Effector memory CD8-positive, alpha-beta T cell (primary cell): ENCODE measurements at places on chromosomes 6 and 20.

GRCh38 chr6:71250099-71250602 lies 38.5 kb upstream of the OGFRL1 start:
- no peaks in the 10 kb centered on the region for H3K36me3 ChIP-seq
- peaks cover 3% of the 10 kb centered on the region for H3K4me1 ChIP-seq
- H3K4me3 ChIP-seq: no peak overlapping the region
- no peak overlapping the region for H3K27ac ChIP-seq
- peaks cover 30% of the 10 kb centered on the region for H3K27me3 ChIP-seq

- no peak overlapping the region for H3K4me3 ChIP-seq
- peaks cover 5% of the 10 kb centered on the region for H3K4me1 ChIP-seq
- no peak for DNase-seq
- H3K27me3 ChIP-seq: no peaks in the 10 kb centered on the region
- H3K27ac ChIP-seq: no peak overlapping the region
Observed at GRCh38 chr6:6686176-6686575, 97.7 kb downstream of the LY86 start.

DNA sequence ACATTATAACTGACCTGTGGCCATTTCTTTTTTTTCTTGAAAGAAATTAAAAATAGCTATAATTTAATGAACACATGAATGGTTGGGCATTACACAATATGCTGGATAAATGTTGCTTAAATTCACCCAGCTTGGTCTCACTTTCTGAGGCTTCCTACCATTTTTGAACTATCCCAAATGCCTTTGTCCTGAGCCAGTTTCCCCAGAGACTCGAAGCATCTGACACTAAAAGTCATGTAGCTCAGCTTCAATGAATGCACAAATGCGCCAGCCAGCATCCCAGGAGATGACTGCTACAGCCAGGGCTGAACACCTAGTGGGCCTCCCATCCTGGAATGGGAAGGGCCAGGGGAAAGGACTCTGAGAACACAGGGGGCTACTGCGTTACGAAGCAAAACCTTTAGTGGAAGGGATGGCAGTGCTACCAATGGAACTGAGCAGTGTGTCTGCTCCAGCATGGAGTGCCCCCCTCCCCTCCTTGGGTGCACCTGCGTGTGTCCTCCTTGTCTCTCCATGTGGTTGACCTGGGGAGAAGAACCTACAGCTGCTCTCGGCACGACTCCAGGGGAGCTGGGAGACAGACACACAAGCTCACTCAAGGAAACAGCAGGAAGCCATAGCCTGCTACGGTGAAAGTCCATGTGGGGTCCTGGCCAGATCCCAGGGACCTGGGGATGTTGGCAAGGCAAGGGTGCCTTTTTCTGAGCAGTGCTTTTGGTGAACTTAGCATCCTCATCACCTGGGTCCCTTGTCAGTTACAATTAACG lies 60.9 kb downstream of the IRF4 start:
- H3K27ac ChIP-seq: no peak overlapping the region
- no peaks in the 10 kb centered on the region for H3K36me3 ChIP-seq
- no peak for DNase-seq
- H3K4me1 ChIP-seq: peaks cover 10% of the 10 kb centered on the region

- H3K4me3 ChIP-seq: no peak overlapping the region
- no peaks in the 10 kb centered on the region for H3K4me1 ChIP-seq
- H3K27ac ChIP-seq: no peak overlapping the region
- DNase-seq: peak; percentile 7
- H3K27me3 ChIP-seq: peaks cover 63% of the 10 kb centered on the region
Observed at GRCh38 chr6:38973178-38974057, 75.2 kb upstream of the GLP1R start.

DNA sequence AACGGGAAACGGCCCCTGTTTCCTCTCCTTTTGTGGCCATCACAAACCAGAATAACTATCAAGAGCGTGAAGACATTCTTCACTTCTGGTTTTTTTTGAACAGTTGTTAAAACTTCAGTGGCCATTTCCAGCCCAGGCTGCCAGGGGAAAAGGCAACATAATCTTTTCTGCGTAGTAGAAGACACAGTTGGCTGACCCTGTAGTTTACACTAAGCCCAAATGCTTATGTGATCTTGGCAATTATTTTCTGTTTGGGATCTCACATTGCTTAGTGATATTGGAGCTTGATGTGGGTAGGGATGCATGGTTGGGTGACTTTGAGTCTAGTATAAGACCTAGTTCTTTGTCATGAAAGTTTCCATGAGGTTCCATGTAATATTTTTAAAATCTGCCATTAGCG lies 449.4 kb upstream of the CDH4 start:
- DNase-seq: no peak
- no peak overlapping the region for H3K4me3 ChIP-seq
- no peak overlapping the region for H3K27ac ChIP-seq
- no peaks in the 10 kb centered on the region for H3K27me3 ChIP-seq
- peaks cover 2% of the 10 kb centered on the region for H3K4me1 ChIP-seq

DNA sequence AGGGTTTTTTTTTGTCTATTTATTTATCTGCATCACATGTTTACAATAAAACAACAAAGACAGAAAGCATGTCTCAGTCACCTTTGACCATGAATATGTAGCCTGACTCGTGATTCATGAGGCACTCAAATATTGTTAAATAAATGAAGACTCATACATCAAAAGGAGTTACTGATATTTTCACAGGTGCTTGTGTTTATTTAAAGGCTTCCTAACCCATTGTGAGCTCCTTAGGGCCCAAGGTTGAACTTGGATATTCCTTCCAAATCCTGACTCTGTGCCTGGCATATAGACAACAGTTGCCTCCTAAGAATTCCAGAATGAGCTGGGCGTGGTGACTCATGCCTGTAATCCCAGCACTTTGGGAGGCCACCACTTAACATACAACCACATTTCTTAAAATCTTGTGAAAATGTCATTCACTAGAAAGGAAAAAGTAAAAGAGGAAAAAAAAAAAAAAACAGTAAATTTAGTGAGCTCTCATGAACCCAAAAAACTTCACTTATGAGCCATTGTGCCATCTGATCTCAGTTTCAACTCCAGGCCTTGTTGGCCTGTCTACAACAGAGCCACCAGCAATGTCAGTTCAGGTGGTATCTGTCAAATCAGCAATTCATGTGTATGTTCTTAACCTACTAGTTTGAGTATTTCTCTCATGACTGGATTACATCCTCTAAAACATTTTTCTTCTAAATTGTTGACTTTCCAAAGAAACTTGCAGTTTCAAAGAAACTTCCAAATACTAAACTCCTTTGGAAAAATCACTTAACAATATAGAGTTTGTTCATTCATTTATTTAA lies 162.7 kb upstream of the MARCKS start:
- H3K27me3 ChIP-seq: no peaks in the 10 kb centered on the region
- no peak overlapping the region for H3K27ac ChIP-seq
- H3K4me3 ChIP-seq: no peak overlapping the region
- no peaks in the 10 kb centered on the region for H3K36me3 ChIP-seq
- H3K4me1 ChIP-seq: no peaks in the 10 kb centered on the region
- DNase-seq: no peak

DNA sequence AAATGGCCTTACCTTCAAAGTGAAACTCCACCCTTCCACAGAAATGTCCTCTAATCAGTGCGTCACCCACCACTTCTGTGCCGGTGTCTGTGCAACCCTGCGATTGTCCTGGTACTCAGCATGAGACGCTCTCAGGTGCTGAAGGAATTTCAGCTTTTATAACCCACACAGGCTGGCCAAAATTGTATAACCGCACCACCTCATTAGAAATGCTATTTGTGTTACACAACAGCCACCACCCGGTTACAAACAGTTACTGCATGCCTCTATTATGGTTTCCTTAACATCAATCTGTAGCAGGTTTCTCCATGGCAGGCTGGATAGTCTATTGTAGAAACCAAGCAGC lies 51.5 kb downstream of the SLC23A2 start:
- no peak overlapping the region for H3K27ac ChIP-seq
- H3K4me3 ChIP-seq: peak overlapping the region; percentile 12
- no peaks in the 10 kb centered on the region for H3K27me3 ChIP-seq
- H3K36me3 ChIP-seq: peaks cover 10% of the 10 kb centered on the region
- no peak for DNase-seq
- peaks cover 11% of the 10 kb centered on the region for H3K4me1 ChIP-seq

GRCh38 chr20:8128291-8129060 lies 3.6 kb upstream of the PLCB1 start:
- H3K4me1 ChIP-seq: peaks cover 11% of the 10 kb centered on the region
- H3K4me3 ChIP-seq: no peak overlapping the region
- H3K27me3 ChIP-seq: peaks cover 12% of the 10 kb centered on the region

DNA sequence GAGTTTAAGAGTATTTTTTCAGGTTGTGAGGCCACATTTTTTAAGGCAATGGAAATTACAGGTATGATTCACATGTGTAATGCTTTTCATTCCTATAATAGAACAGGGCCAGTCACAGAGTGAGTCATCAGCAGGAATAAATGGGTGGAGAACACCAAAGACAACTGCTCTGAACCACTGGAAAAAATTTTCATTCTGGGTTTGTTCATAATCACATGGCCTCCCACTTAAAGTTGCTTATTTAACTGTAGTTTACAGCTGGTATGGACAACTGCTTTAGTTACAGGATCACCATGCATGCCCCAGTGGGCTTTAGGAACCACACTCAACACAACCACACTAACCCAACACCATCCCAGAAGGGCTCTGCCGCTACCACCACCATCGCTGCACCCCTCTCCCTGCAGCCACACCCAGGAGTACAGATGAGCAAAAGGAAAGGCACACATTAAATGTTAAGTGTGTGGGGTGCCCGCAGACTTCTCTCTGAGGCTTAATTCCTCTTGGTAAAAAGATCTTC lies 107.0 kb upstream of the DST start:
- no peak overlapping the region for H3K27ac ChIP-seq
- no peak for DNase-seq
- H3K4me1 ChIP-seq: no peaks in the 10 kb centered on the region
- H3K36me3 ChIP-seq: no peaks in the 10 kb centered on the region
- no peaks in the 10 kb centered on the region for H3K27me3 ChIP-seq

DNA sequence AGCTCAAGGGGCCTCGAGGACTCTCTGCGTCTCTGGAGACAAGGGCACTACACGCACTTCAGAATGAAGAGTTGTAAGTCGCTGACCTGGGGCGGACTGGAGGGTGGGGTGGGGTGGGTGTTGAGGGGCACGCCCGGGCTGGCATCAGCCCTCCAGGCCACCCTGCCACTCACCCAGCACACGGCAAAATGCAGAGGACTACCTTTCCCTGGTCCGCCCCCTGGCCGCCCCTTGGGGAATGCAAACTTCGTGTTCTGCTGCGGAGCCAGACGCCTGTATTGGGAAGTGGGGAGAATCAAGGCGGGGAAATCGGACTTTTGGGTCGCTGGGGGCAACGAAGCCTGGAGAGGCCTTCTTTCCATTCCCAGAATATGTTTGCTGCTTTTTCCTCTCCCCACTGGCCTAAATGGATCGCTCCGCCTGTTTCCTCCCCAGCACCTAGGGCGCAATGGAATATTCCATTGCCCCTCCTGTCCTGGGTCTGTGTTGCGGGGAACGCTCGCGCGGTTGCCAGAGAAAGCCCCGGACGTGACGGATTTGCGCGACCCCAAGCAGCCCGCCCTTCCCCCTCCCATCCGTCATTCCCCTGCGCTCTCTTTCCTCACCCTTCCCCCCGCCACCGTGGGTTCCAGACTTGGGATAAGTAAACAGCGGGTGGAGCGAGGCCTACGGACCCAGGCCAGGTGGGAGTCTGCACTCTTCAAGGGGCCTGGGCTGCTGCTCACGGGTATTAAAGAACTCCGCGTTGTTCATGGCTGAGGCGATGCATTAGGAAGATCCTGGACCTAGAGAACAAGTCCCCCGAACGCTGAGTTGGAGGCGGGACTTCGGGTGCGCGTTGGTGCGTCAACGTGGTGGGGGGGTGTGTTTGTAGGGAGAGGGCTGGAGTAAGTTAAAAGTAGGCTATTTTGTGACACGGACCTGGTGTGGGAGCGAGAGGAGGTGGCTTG lies at the start of gene PPT2:
Gene PPT2 (plus strand): TSS at position 578 of the 950 bp plus-strand sequence. CDS start 454 bp downstream, outside the sequence.
- DNase-seq: peak; percentile 64
- peak within 1 kb of the TSS; percentile 91 for H3K4me3 ChIP-seq
- peaks cover 35% of the 10 kb centered on the region for H3K27me3 ChIP-seq
- peak within 1 kb of the TSS; percentile 91 for H3K27ac ChIP-seq
- H3K4me1 ChIP-seq: peaks cover 37% of the 10 kb centered on the region

GRCh38 chr20:60984666-60985065 lies 267.4 kb upstream of the CDH4 start:
- no peaks in the 10 kb centered on the region for H3K27me3 ChIP-seq
- H3K36me3 ChIP-seq: no peaks in the 10 kb centered on the region
- no peak for DNase-seq
- H3K4me1 ChIP-seq: no peaks in the 10 kb centered on the region
- H3K4me3 ChIP-seq: no peak overlapping the region
- no peak overlapping the region for H3K27ac ChIP-seq

DNA sequence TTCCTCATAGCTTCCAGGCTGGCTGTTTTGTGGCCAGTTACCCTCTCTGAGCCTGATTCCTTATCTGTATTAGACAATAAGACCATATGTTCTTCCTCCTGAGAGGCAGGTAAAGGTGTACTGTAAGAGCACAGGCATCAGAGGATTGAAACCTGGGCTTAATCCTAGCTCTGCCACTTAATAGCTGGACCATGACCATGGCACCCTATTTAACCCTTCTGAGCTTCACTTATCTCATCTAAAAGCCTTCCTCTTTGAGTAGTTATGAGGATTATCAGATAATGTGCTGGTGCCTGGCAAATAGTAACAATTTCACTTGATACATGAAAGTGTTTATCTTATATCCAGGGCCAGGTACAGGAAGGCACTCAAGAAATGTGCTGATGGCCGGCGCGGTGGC lies 34.9 kb downstream of the BCL2L1 start:
- H3K4me1 ChIP-seq: peaks cover 75% of the 10 kb centered on the region
- H3K27ac ChIP-seq: peak overlapping the region; percentile 96
- DNase-seq: no peak
- peaks cover 45% of the 10 kb centered on the region for H3K36me3 ChIP-seq
- H3K27me3 ChIP-seq: no peaks in the 10 kb centered on the region
- no peak overlapping the region for H3K4me3 ChIP-seq
